ENCODE measurements at places on chromosomes 11 and 22. TPM values are rescaled to one million over a fixed set of nuclear protein-coding genes. Genes with fewer than 3 reads are reported as not detected.

Gene DGCR6
- 1.8 TPM for total RNA-seq

Gene RAD9A
- total RNA-seq = 50.6 TPM

Gene THY1
- total RNA-seq = not detected

Gene OR4A16
- total RNA-seq = not detected

Gene INPP5J
- 0.52 TPM for total RNA-seq

Gene KRTAP5-10
- total RNA-seq = 0.27 TPM

Gene EIF3D
- 274 TPM for total RNA-seq

Gene P2RY2
- total RNA-seq = 0.73 TPM

Gene NOX4
- not detected for total RNA-seq

Gene LYVE1
- not detected for total RNA-seq

Gene OR52E8
- total RNA-seq = not detected

Gene PACS1
- total RNA-seq = 325 TPM

Gene CST6
- total RNA-seq = not detected

Gene UPB1
- total RNA-seq = 4.0 TPM

Gene SEPTIN5
- total RNA-seq = not detected

Gene NUMA1
- total RNA-seq = 300 TPM

DNA sequence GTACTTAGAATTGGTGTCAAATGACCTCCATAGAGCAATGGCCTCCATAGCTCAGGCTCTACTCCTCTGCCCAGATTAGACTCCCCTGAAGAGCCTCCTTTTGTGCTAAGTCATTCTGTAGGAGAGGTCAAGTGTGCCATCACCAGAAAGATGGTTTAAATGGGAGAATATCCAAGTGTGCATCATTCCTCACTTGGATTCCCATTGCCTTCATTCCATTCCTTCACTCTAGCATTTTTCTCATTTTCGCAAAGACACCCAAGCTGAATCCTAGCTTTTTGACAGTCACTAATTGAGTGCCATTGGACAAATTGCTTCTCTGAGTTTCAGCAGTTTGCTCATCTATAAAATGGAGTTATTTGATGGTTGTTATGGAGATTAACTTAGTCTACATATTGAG, 16.9 kb downstream of the CLMP start:
- DNase-seq = no peak

- DNase-seq = peak; percentile 15
These were observed 14.2 kb upstream of the CCDC89 start for GRCh38 chr11:85699957-85700741.

DNA sequence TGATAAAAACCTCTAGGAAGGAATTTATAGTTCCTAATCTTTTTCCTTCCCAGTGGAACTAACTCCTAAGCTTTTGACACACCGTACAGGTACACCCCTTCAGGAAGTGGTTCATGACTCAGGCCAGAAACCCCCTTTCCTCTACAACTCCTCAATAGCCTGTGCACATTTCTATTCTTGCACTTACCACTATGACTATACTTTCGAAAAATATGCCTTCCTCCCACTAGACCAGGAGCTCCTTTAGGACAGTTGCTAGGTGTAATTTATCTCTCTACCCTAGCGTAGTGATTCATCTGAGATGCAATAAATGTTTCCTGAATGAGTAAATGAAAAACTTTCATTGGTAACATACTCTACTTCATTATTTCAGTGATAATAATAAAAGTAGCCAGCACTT, 14.5 kb downstream of the MAP6 start:
- DNase-seq = no peak

- DNase-seq = no peak
These were observed 6.4 kb downstream of the KCTD17 start for GRCh38 chr22:37057796-37058510.

- no peak for DNase-seq
These were observed 1506.8 kb downstream of the BRD1 start for GRCh38 chr22:48320683-48321451.

- DNase-seq = peak; percentile 30
These were observed 14.5 kb downstream of the USP35 start for GRCh38 chr11:78203184-78203583.

DNA sequence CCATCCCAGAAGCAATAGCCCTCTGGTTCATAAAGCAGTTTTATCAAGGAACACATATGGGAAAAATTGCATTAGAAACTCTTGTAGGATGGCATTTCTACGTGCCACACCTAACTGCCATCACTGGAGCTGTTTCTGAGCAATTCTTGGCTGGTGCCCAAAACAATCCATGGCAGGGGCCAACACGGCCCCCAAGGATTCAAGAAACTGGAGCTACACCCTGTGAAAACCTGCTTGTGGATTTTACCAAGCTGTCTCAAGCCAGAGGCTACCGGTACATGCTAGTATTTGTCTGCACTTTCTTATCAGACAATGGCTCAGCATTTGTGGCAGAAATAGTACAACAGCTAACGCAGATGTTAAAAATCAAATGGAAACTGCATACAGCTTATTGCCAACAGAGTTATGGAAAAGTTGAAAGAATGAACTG, 42.4 kb upstream of the GLYAT start:
- no peak for DNase-seq

GRCh38 chr11:114061048-114061680, 1.7 kb downstream of the ZBTB16 start:
- DNase-seq = peak; percentile 43

DNA sequence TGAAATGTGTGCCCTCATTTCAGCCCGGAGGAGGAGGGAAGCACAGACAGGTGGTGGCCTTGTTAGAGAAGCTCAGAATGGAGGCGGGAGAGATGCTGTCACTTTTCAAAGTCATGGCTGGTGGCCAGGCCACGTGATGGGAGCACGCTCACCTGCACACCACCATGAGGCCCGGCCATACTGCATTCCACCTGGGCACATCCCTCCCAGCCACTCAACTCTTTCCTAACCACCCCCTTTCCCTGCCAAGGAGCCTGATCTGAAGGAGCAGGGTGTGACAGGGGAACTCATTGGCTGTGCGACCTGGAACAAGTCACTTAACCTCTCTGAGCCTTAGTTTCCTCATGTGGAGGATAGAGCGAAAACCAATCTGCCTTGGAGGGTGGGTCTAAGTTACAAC, 364.5 kb downstream of the CTTN start:
- no peak for DNase-seq

DNA sequence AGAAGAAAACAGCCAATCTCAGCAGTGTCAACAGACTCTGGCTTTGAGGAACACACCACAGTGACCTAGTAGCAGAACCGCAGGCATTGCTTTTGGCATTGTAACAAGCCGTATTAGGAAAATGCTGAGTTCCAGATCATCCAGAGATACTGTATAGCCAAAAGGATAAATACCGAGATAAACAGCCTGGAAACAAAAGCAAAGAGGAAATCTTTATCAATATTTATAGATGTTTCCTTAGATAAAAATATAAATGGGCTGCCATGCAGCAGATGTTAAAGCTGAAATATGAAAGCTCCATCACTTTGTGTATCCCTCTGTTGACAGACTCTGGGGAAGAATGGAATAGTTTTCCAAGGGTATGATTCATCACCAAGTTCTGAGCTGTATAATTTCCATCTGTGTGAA, 98.9 kb upstream of the TP53AIP1 start:
- no peak for DNase-seq

DNA sequence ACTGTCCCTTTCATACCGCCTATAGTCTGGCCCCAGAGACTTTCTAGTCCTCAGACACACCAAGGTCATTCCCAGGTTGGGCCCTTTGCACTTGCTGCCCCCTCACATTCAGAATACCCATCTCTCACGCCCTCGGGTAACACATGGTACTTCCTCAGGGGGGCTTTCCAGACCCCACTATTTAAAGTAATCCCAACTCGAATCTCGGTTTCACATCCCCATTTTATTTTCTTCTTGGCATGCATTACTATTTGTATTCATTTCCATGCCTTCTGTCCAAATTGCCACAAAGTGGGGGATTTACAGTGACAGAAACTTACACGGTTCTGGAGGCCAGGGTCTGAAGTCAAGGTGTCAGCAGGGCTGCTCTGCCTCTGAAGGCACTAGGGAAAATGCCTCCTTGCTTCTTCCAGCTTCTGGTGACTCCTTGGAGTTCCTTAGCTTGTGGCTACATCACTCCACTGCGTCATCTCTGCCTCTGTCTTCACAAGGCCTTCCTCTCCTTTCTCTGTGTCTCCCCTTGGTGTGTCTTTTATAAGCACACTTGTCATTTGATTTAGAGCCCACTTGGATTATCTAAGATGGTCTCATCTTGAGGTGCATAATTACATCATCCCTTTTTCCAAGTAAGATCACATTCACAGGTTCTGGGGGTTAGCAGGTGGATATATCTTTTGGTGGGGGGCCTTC, 15.1 kb downstream of the RCN1 start:
- no peak for DNase-seq

GRCh38 chr11:94494126-94494680, 419 bp downstream of the ANKRD49 start:
- DNase-seq = no peak

DNA sequence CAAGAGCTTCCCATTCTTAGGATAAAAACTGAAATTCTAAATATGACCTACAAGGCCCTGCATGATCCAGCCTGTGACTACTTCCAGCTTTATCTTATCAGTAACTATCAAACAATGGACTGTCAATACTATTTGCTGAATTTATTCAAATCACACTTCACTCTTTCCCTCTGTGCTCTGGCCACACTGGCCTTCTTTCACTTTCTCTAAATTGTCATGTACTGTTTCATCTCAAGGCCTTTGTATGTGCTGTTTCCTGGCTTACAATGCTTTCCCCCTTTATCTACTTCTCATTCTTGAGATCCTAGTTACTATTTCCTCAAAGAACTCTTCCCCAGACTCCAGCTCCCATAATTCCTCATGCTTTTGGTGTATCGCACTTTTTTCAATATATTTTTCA, 5.6 kb downstream of the TIMM10B start:
- no peak for DNase-seq

DNA sequence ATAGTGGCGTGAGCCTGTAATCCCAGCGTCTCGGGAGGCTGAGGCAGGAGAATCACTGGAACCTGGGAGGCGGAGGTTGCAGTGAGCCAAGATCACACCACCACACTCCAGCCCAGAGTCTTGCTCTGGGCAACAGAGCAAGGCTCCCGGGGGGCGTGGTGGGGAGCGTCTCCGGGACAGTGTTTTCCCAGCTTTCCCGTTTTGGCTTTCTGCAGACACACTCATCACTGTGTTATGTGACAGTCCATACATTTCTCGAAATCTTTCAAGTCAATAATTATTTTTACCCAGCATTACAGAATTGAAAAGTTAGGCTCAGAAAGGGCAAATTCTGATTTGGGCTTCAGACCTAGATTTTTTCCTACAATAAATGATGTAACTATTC, 31.7 kb downstream of the NEAT1 start:
- no peak for DNase-seq

DNA sequence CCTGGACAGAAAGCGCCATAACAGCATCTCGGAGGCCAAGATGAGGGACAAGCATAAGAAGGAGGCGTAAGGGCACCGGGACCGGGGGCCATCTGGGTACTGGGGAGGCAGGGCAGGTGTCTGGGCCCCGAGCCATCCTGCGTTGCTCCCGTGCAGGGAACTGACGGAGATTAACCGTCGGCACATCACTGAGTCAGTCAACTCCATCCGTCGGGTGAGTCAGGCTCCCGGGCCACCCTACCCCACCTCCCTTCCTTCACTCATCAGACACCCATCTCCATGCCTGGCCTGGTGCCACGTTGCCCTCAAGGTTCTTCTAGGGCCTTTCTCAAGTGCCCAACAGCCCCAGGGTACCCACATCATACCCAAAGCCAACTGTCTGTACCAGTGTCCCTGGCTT, 15.0 kb downstream of the PLCB3 start:
- DNase-seq = no peak

- no peak for DNase-seq
These were observed 92.9 kb downstream of the CHST1 start for GRCh38 chr11:45572354-45573123.

DNA sequence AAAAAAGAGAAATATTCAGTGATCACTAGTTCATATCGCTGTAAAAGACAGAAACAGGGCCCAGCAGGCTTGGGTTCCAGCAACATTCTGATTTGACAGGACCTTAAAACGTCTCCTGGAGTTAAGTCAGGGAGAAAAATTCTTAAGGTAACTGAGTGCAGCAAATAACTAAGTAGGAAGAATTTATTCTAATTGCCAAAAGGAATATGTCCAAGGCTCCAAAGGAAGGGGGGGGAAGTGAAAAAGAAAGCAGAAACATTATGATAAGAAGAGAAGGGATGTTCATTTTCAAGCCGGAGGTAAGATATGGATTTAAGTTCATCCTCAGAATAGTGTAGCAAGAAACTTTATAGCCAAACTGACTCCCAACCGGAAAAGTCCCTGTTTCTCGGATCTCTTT, 90.4 kb downstream of the WT1 start:
- no peak for DNase-seq

DNA sequence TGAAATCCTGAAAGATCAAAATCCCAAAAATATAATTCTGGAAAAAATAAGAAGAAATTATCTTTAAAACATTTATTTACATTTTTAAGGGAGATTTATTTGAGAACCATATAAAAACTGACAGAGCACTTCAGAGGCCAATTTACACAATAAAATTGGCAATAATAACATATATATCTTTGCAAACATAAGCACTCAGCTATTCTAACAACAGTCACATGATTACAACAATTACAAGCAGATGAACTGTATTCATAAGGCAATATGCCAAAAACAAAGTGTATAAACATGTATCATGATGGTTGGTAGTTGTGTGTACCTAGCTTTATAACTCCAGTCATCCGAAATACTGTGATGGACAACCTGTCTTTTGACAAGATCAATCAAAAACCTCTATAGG, 17.7 kb upstream of the RASSF10 start:
- DNase-seq = no peak

GRCh38 chr11:105333153-105333552, 193.6 kb upstream of the CARD18 start:
- no peak for DNase-seq

- DNase-seq = no peak
These were observed 546.3 kb downstream of the RAB38 start for GRCh38 chr11:87628957-87629356.

DNA sequence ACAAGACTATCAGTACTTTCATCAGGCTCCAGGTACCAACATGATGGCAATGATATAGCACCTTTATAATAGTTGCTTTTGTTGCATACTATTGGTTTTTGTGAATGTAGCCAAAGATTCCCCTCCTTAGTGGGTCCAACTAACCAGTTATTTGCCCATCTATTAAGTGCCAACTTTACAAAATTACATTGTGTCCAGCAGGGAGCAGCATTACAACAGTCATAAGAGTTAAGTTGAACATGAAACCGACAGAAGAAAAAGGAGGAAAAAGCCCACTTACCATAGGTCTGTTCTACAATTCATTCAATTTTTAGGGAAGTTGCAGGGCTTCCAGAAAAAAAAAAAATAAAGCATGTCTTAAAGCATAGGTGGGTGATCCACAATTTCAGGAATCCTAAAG, 21.6 kb downstream of the IMMP1L start:
- DNase-seq = peak; percentile 36

DNA sequence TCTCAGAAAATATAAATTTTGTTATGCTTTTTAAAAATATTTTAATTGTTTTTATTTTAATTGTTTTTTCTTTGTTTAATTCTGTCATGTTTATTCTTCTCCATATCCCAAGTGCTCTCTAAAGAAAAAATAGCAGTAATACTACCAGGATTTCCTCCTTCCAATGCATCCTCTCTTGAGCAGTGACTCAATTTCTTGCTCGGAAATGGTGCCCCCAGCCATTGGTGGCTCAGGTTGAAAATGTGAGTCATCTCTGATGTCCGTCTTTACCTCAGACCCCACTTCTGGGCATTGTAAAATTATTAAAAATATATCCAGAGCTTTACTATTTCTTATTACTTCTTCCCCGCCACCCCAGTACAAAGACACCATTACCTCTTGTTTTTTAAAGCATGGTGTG, 898.5 kb downstream of the METTL15 start:
- no peak for DNase-seq

GRCh38 chr11:75949023-75949672, 134.1 kb downstream of the UVRAG start:
- no peak for DNase-seq

GRCh38 chr11:65132238-65132987, 1.9 kb downstream of the SYVN1 start:
- DNase-seq = peak; percentile 88
